NCI-H2081 treated with DMSO at 0.1 percent for 48 hours (cell line): ENCODE measurements at places on chromosomes 12 and 14.

DNA sequence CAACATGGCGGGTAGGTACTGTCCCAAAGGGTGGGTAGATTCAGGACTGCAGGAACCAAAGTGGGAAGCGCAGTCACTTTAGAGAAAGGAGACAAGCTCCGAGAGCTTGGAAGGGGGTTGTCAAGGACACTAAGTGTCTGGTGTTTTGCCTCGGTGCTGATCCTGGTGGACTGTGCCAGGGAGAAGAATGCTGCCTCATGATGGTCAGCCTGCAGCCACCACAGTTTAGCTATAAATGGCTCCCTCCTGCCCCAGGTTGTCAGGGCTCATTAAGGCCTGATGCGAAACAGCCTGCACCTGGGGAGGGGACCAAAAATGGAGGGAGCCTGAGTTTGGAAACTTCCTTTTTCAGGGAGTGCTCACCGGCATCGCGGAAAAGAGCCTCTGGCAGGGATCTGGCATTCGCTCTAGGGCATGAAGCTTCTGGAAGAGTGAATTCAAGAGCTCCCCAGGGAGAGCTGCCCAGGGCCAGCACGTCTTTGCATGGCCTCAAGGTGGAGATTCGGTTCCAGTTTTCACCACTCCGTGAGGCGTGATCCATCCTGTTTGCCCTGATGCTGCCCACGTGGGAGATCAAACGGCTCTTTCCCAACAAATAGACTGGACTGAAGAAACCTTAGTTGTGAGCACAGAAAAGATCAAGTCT, 164.0 kb downstream of the FOXN3 start:
- no peak for DNase-seq

- no peak for DNase-seq
Observed at GRCh38 chr12:106126441-106127337, 12.1 kb downstream of the NUAK1 start.

DNA sequence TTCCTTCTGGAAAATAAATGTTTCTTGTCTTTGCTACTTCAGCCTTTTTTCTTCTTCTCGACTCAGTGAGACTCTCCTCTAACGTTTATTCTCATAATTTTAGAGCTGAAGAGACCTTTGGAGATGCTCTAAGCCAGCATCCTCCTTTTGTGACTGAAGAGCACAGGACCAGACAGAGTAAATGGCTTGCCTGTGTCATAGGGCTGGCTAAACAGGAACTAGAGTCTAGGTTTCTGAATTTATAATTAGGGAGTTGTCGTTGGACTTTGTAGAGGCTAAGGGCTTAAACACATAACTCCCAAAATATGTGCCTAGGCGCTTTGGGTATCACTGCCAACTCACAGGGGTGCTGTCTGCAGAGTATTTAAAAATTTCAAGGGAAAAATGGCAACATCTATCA, 98.5 kb downstream of the FGD4 start:
- DNase-seq: no peak

GRCh38 chr14:104924421-104925213, at the start of gene PLD4:
Gene PLD4 (plus strand): TSS chr14:104924879. CDS start chr14:104927141, 2,262 bp downstream.
- no peak for DNase-seq

- DNase-seq: no peak
Observed at GRCh38 chr12:124861492-124861891, 2.2 kb downstream of the SCARB1 start.

DNA sequence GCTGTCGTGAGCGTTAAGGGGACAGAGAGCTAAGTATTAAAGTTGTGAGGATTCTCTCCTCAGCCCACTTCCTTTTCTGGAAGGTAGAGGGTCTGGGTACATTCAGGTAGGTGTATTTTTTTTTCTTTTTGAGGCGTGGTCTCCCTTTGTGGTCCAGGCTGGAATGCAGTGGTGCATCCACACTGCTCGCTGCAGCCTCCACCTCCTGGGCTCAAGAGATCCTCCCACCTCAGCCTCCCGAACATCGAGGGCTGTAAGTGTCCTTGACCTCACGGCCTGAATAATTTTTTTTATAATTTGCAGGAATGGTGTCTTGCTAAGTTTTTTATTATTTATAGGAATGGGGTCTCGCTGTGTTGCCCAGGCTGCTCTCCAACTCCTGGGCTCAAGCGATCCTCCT, 1.4 kb downstream of the PUS1 start:
- no peak for DNase-seq

DNA sequence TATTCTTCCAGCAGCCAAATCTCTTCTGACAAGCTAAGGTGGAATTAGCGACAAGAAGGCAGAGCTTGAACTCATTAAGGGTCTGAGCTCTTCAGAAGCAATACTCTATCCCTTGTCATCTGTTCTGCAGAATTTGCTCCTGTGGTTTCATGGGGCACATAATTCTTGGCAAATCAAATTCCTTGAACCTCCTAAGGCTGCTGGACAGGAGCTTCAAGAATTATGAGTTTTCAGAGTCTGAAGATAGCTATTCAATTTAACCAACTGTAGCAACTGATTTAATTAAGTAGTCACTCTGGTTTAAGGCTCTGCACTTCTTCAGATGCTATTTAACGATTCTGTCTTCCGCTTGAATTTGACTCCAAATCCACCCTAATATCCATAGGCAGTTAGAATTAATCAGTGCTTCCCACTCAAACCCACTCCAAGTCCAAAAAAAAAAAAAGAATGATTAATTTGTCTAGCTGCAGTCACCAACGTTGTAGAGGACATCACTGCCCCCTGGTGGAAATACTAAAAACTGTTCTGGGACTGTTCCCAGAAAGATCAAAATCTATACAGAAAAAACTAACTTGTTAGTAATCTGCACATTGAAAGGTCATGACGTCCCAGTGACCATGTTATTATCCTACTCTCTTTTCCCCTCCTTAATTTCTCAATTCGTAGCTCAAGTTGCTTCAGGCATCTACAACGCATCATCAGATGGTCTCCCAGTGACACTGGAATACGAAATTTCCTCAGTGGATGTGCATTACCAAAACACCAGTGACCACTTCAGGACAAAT, 169.9 kb downstream of the KIF21A start:
- DNase-seq: no peak

DNA sequence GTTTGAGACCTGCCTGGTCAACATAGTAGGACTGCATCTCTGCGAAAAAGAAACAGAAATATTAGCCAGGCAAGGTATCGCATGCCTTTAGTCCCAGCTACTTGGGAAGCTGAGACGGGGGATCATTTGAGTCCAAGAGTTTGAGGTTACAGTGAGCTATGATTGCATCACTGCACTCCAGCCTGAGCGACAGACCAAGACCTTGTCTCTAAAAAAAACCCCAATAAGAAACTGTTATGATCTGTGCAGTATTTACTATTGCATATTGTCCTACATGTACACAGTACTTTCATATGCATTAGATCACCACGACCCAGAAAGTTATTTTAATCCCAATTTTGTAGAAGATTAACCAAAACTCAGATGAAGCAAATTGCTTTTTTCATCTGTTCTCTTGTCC, 187.5 kb downstream of the PCNX1 start:
- DNase-seq: no peak

DNA sequence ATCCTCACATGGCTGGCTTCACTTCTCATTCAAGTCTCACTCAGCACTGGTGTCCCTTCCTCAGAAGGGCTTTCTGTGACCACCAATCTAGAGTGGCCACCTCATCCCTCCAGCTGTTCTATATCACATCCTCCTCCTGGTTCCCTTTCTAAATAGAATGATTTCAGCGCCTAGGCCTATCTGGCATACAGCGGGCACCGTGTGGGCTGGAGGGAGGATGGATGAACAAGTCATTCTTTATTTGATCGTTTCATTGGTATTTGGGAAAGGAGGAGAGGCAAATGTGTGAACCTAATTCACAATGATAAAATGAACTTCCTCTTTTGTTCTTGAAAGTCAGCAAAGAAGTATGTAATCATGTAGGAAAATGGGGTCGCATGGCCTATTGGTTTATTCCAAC, 394.2 kb downstream of the DPF3 start:
- DNase-seq: no peak

DNA sequence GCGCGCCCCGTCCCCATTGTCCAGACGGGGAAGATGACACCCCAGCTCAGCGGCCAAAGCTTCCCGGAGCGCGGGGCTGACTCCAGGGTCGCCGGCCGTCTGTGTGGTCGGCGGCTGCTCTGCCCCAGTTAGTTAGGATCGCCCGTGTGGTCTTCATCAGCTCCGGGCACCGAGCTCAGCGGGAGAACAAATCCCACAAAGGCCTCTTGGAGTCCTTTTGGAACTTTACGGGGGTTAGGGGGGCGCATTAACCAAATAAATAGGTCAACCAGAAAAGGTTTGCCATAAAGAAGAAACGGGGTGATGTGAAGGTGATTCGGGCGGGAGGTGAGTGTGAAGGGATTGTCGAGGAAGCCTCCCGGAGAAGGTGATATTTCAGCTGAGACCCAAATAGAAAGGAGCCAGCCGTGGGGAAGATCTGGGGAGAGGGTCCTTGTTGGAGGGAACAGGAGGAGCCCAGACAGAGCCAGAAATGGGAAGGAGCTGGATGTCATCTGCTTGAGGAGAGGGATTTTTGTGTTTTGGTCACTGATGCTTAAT, 697 bp downstream of the ATP6V0A2 start:
- no peak for DNase-seq

GRCh38 chr12:121894633-121895032, 6.0 kb downstream of the PSMD9 start:
- DNase-seq: no peak

GRCh38 chr14:34655959-34656358, 26.0 kb upstream of the SNX6 start:
- DNase-seq: no peak

GRCh38 chr12:76307083-76307482, 41.1 kb downstream of the BBS10 start:
- no peak for DNase-seq

DNA sequence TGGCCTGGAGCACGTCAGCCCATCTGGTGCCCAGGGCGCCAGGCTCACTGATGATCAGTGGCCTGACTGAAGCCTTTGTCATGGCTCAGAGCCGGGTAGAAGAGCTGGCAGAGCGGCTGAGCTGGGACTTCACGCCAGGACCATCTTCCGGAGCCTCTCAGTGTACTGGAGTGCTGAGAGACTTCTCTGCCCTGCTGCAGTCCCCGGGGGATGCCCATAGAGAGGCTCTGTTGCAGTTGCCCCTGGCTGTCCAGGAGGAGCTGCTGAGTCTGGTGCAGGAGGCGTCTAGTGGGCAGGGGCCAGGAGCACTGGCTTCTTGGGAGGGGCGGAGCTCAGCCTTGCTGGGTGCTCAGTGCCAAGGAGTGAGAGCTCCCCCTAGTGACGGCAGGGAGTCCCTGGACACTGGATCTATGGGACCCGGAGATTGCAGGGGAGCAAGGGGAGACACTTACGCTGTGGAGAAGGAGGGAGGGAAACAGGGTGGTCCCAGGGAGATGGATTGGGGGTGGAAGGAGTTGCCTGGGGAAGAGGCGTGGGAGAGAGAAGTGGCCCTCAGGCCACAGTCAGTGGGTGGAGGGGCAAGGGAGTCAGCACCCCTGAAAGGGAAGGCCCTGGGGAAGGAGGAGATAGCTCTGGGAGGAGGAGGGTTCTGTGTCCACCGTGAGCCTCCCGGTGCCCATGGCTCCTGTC, 2.0 kb downstream of the KHNYN start:
- no peak for DNase-seq

DNA sequence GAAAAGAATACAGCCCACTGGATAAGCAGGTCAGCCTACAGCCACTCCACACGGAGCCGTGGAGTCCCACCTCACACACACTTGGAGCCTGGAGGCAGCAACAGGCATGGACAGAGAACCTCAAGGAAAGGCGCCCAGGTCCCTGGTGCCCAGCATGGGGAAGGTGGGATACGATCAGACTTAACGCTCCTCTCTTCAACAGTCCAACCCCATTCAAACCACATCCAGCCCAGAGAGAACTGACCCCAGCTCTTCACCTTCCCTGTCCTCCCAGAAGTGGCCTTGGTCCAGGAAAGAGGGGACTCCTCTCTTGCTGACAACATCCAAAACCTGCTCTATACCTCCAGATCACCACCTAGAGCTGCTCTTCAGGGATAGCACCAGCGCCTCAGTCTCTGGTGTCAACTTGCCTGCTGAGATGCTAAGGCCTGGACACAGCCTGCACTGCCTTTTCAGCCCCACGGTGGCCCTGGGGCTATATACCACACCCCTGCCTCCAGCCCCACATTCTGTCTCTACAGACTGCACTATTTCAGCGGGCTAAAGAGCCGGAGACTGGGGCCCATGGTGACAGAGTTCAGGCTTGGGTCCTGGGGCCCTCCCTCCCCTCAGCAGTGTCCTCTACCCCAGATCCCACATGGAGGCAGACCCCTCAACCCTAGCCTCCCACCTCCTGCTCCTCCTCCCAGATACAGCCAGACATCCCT, 7.0 kb downstream of the ADCY6 start:
- DNase-seq: no peak

DNA sequence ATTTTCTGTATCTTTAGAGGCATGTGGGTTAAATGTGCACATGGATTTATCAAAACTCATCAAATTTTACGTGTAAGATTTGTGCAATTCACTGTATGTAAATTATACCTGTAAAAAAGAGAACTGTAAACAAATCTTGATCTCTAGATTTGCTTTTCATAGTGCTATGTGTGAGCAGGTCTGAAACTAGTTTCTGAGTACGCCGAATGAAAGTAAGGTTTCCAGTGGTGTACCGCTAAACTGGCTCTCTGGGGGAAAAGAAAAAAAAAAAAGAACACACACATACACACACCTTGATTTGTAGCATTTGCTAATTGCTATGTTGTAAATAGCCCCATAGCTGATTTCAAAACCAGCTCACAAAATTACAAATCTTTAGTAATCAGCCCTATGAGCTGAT, 8.6 kb upstream of the SLC41A2 start:
- DNase-seq: no peak

DNA sequence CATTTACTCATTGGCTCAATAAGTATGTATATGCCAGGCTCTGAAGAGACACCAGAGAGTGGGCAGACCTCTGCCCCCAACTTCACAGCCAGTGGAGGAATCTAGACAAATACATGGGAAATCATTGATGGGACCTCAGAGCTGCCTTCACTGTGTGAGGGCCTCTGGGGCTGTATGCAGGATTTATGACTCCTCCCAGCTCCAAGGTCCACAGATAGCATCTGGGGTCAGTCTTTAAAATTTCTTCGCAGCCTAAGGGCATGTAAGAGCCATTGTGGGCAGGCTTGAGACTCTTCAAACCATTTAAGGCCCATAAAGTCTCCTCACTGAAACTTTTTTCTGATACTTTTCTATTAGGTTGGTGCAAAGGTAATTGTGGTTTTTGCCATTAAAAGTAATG, 125.5 kb downstream of the SPTSSA start:
- DNase-seq: no peak

DNA sequence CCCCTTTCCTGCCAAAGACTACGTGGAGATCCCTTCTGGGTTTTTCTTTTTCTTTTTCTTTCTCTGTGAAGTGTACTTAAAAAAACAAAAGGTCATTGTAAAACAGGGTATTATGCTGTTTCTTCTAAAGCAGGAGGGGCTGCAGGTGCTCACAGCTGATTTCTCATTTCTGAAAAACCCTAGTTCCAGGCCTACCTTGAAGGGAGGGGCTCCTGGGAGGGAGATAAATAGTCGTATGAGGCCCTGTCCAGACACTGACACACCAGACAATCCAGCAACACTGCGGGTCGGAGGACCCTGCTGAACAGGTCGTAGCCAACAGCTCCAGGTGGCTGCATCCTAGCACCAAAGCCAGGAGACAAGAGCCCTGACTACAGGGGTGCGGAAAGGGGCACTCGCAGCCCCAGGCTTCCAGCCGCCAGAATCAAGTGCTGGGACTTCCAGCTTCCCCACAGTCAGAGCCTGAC, 41.1 kb downstream of the PSMA6 start:
- DNase-seq: no peak

- DNase-seq: no peak
Observed at GRCh38 chr14:28382444-28383190, 384.0 kb upstream of the FOXG1 start.
